Activated naive CD4-positive, alpha-beta T cell treated with anti-CD3 and anti-CD28 coated beads for 36 hours (primary cell): ENCODE measurements at places on chromosomes 2 and 18. TPM values are rescaled to one million over a fixed set of nuclear protein-coding genes. Genes with fewer than 3 reads are reported as not detected.

DNA sequence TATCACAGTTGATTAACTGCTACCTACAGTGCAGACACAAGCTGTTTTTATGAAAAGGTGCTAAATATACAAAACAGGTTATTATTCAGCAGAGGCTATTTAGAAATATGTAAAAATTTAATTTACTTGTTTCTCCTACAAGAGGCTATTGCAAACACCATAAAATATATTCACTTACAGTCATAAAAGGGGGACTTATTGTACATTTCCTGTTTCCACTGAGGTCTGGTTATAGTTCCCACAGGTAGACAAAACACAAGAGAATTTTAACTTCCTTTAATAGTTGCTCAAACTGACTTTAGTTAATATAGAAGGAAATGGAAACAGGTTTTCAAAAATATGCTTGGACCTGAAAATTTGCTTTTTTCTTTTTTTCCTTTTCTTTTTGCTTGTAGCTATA lies 40.0 kb upstream of the FRZB start:
- DNase-seq, result no peak
- no peaks in the 10 kb centered on the region for H3K36me3 ChIP-seq
- no peak overlapping the region for H3K4me3 ChIP-seq

The MTCL1 gene
- total RNA-seq, result 0.15 TPM

GRCh38 chr18:41695441-41695840 lies 259.6 kb upstream of the PIK3C3 start:
- H3K36me3 ChIP-seq, result no peaks in the 10 kb centered on the region
- no peak overlapping the region for H3K4me3 ChIP-seq
- H3K4me1 ChIP-seq, result no peaks in the 10 kb centered on the region
- no peak for DNase-seq
- H3K27me3 ChIP-seq, result no peaks in the 10 kb centered on the region

- no peak overlapping the region for H3K4me3 ChIP-seq
- peaks cover 8% of the 10 kb centered on the region for H3K4me1 ChIP-seq
- H3K36me3 ChIP-seq, result peaks cover 2% of the 10 kb centered on the region
- H3K27me3 ChIP-seq, result no peaks in the 10 kb centered on the region
Measured at GRCh38 chr2:171513719-171514160, 8.5 kb upstream of the CYBRD1 start.

The DTYMK gene
- total RNA-seq, result 88.0 TPM

The CARF gene
- total RNA-seq, result 5.4 TPM

GRCh38 chr2:9573013-9573720 lies 17.5 kb upstream of the ADAM17 start:
- no peak overlapping the region for H3K27ac ChIP-seq
- no peak overlapping the region for H3K4me3 ChIP-seq
- no peaks in the 10 kb centered on the region for H3K27me3 ChIP-seq
- no peaks in the 10 kb centered on the region for H3K36me3 ChIP-seq

The SCYGR1 gene
- total RNA-seq, result not detected

The DOK6 gene
- total RNA-seq, result not detected
